Activated effector memory CD4-positive, alpha-beta T cell treated with Interleukin-2 at 50 U/mL for 16 hours (primary cell): ENCODE measurements at places on chromosomes 11 and 22.

DNA sequence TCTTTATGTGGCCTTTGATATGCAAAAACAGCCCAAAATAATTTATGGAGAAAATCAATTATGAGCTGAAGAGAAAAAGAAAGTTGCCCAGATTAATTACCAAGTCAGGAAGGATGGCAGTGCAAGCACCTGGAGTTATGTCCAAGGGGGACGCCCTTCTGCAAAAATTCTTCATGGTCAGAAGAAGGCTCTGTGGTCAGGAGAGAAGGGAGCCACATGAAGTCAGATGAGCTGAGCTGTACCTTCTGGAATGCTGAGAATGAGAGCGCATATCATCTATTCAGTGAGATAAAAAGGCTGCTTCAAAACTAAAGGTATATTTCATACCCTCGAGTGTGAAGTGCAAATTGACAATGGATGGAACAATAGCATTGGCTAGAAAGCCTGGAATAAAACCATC is 607.4 kb downstream of the NTM start:
- DNase-seq, result no peak

GRCh38 chr11:92087725-92088537 is 136.7 kb upstream of the FAT3 start:
- no peak for DNase-seq

GRCh38 chr11:47620836-47621378 is 21.5 kb downstream of the MTCH2 start:
- no peak for DNase-seq

DNA sequence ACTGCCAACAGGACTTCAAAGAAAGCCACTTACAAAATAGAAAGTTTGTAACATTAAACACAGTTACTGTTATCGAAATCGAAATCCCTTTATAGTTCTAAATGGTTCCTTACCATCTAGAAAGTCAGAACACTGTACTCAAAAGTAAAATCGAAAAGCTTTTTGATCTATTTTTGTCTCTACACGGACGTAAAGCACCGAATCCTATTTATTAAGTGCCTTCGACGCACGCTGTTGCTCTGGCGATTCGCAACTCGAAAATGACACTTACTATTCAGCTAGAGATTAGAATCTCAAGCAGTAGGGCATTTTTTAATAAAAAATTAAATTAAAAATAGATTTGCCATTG is 78.3 kb downstream of the LARGE1 start:
- no peak for DNase-seq

DNA sequence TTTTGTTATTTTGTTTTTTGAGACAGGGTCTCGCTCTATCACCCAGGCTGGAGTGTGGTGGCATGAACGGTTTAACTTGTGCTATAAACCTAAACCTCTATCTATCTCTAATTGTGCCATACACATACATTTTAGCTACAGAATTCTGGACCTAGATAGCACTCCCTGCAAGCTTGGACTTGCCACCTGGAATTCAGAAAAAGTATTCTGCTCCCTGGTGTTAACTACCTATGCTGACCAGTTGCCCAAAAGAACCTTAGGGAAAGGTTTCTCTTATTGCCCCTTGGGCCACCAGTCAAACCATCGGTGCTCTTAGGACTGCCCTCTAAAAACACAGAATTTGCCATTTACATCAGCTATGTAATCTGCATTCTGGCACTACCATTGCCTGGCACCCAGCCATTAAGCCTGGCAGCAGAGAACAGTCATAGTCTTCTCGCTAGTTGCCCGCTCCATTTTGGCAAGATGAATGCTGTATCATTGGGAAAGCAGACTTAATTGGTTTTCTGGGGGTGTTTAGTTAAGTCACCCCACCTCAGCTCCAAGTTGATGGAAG is 55.3 kb downstream of the ETS1 start:
- no peak for DNase-seq

DNA sequence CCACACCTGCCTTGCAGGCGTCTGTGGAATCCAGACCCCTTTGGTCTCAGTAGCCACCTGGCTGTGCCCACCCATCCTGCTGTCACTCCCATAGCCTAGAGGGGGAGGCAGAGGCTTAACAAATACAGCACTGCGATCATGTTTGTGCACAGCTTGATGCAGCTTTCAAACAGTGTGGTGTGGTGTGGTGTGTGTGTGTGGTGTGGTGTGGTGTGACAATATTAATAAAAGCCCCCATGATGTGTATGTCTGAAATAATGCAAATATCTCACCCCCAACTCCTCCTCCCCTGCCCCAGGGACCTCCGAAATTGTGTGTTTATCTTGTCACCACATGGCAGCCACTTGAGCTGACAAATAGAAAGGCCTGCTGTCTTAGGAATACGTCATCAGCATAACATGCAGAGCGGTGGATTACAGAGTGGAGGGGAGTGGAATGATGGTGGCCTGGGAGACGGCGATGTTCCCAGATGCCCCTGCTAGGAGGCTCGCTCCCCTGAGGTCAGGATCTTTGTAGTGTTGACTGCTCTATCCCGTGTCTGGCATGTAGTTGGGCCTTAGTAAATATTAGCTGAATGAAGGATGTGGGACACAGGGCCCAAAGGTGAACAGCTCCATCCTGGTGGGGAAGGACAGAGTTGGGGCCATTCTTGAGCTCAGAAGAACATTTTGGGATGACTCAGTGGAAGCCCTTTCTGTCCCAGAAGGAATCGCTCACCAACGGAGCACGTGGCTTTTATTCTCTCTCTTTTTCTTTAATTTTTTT is 2.8 kb downstream of the PDXP start:
- DNase-seq, result no peak

GRCh38 chr11:97354576-97354975 is 964.8 kb downstream of the JRKL start:
- no peak for DNase-seq

GRCh38 chr11:130478881-130479280 is 30.4 kb downstream of the ADAMTS15 start:
- DNase-seq, result no peak

- no peak for DNase-seq
Measured at GRCh38 chr22:40414838-40415505, 44.6 kb downstream of the SGSM3 start.

GRCh38 chr11:58513747-58514367 is 6.0 kb upstream of the OR5B21 start:
- no peak for DNase-seq

DNA sequence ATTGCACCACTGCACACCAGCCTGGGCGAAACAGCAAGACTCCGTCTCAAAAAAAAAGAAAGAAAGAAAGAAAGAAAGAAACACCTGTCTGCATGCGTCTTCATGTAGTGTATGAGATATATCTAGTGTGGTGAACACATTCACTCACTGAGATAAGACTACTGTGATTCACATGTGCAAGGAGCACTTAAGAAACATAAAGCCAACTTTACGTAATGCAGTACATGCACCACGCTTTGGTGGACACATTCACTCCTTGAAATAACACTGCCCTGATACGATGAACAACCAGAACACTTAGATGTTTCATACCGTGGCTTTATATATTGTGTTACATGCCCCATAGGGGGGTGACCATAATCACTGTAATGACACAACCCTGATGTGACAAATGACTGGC is 96.0 kb downstream of the MICAL3 start:
- DNase-seq, result no peak
